CD14-positive monocyte (primary cell): ENCODE measurements at places on chromosomes 6 and 20. TPM values are rescaled to one million over a fixed set of nuclear protein-coding genes. Genes with fewer than 3 reads are reported as not detected.

The HLA-DRB5 gene
- 394 TPM for polyA plus RNA-seq

DNA sequence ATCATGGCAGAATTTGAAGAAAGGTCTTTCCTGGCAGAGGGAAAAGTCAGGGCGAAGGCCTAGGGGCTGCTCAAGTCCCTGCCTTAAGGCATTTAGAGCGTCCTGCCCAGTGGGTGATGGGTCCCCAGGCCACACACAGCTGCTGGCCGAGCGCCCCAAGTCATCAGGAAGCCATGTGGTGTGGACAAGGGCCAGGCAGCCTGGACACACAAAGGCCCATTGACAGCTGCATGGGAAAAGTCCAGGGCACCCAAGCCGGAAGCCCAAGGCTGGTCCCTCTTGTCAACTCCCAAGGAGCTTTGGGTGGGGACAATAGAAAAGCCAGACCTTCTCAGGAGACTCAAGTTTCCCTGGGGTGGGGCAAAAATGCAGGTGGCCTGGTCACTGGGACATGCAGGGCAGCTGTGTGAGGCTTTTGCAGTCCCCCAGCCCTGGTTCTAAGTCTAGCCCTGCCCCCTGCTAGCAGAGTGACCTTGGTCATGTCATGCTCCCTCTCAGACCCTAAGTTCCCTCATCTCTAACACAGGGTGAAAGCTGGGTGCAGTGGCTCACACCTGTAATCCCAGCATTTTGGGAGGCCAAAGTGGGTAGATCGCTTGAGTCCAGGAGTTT lies 44.3 kb upstream of the PTGIS start:
- no peak for DNase-seq

GRCh38 chr6:107235007-107235406 lies 119.7 kb upstream of the BEND3 start:
- DNase-seq = no peak

DNA sequence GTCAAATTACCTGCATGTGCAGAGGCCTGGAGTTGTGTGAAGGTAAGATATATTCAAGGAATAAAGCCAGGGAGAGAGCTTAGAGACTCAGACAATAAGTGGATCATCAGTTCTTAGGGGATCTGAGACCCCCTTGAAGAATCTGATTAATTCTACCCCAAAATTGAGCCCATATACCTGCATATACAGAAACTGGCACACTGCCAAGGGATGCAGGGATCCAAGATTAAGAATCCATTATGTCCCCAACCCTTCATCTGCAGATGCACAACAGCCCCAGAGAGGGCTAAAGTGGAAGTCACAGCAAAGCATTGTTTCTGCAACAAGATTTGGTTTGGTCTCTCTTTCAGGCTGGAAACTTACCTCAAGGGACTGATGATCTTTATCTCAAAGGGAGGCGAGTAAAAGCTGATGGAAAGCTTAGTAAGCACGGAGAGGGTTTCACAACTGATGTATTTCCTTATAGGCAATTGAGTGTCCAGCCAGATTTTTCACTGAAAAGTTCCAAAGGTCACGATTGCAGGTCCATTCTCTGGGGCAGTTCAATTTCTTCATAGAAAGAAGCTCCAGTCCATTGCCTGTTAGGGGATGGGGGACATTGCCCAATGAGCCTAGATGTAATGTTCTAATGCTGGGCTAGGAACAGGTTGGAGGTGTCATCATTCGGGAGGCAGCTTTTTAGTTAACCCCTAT lies 20.9 kb upstream of the STK35 start:
- DNase-seq = no peak

DNA sequence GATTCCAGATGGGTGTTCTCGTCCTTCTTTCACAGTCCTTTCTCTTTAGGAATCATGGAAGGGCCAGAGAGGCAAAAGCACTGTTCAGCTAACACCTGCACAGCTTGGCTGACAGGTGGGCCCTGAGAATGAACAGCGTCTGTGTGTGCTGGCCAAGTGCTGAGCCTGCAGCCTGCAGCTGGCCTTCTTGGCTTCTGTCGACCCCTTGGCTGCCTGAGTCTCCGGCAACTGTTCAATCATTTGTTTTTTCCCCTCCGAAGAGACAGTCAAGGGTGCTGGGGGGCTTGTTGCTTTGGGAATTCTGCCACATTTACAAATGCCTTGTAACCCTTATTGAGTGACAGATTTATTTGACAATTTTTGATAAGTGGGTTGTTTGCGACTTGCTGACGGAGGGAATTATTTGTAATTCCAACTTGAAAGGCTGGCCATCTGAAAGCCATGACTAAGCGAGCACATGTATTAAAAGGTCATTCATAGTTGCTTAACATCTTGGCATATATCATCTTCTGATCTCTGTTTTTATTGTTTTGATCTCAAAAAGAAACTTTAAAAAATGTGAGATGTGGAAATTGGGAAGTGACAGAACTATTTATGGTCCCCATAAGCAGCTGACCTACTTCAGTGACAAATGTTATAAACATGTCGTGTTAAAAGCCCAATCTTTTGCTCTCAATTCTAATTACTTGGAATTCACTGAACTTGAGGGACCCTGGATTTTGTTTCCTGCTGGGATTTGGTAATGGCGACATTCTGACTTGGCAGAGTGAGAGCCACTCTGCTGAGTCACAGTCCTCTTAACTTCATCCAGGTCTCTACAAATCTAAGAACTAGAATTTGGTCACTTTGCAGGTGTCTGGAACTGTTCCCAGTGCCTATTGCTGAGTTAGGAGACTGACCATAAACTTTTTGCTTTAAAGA lies 41.9 kb upstream of the FERMT1 start:
- DNase-seq = no peak

The CST5 gene
- not detected for polyA plus RNA-seq

GRCh38 chr20:57596998-57597939 lies 23.0 kb downstream of the ZBP1 start:
- peak; percentile 58 for DNase-seq

DNA sequence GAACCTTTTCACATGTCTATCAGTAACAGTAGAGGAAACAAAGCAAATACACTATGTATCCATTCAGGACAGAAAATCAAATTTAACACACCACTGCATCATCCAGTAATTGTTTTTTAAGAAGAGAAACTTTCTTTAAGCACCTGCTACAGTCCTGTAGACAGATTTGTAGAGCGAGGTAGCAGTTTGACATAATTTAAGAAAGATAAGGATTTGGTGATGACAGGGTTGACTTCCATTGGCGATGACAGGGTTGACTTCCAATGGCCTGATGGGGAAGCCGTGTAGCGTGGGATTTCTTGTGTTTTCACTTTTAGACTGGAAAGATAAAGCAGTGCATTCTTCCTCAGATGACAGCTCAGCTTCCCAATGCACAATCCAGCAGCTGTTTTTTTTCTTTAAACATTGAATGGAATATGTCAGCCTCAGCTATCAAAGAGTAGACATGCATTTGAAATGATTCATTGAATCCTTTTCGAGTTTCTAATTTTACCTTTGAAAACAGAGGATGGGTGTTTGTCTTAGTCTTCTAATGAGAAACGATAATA lies 68.5 kb downstream of the ECT2L start:
- no peak for DNase-seq

The STMND1 gene
- polyA plus RNA-seq = not detected

The OOEP gene
- polyA plus RNA-seq = not detected in 2 replicates

DNA sequence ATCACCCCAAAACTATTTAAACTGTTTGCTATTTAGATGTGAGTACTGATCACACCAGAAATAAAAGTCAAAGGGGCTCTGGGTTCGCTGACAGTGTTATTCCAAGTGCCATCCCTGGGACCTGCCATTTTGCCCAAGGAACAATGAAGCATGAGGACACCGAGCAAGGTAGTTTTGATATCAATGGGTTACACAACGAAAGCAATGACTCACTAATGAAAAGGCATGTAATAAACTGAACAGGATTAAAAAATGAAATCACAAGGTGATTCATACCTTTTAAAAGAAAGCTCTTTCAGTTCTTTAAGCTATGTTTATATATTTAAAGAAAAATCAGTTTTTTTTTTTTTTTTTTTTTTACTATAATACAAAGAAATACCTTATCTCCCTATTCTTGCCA lies 102.0 kb downstream of the HS3ST5 start:
- no peak for DNase-seq

- no peak for DNase-seq
Measured at GRCh38 chr20:6848041-6848440, 80.6 kb downstream of the BMP2 start.

The SLC12A5 gene
- polyA plus RNA-seq = not detected

DNA sequence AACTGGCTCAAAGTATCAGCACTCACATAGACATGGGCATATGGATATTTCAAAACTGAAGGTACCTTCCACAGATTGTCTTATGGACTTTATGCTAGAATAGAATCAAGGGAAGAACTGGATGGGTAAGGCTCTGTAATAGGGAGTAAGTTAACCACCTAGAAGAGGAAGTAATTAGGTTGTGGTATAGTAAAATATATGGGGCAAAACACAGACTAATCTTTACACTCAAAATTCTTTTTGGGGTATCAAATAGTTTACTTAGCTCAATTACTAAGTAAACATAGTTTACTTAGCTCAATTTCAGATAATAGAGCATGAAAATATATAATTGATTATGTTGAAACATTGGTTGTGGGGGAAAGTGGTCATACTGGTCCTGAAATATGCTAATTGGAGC lies 94.2 kb upstream of the ATXN1 start:
- DNase-seq = no peak

The PDYN gene
- polyA plus RNA-seq = not detected

The AGER gene
- polyA plus RNA-seq = 0.60 TPM

DNA sequence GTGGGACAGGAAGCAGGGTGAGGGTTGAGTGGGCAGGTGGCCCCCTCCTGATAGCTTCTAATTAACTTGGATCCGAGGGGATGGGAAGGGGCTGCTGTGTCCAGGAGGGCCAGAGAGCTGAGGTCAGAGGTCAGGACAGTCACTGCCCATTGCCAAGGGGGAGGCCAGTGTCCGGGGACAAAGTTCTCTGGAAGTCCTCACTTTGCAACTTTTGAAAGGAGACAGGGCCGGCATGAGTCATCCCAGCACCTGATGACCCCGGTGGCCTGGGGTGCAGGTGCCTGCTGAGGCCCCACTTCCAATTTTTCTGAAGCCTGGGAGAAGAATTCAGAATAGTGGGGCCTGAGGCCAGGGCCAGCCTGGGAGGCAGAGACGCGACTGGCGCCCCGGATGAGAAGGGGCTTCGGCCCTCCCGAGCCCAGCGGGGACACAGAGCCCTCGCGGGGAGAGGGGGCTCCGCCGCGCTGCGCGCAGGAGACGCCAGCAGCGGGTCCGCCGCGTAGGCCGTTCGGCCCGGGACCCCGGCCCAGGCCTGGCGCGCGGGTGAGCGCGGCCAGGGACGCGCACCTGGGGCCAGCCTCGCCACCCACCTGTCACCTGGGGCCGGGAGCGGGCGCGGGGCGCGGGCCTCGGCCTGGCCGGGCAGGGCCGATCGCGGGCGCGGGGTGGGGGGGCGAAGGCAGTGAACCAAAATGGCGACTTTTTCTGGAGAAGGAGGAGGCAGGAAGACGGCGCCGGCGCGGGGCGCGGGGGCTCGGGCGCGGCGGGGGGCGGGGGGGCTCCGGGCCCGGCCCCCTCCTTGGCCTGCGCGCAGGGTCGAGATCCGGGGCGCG lies 586 bp downstream of the ZNF512B start:
- DNase-seq = peak; percentile 34

GRCh38 chr6:51608932-51609331 lies 478.5 kb downstream of the PKHD1 start:
- DNase-seq = no peak

The SNX3 gene
- polyA plus RNA-seq = 394 TPM

DNA sequence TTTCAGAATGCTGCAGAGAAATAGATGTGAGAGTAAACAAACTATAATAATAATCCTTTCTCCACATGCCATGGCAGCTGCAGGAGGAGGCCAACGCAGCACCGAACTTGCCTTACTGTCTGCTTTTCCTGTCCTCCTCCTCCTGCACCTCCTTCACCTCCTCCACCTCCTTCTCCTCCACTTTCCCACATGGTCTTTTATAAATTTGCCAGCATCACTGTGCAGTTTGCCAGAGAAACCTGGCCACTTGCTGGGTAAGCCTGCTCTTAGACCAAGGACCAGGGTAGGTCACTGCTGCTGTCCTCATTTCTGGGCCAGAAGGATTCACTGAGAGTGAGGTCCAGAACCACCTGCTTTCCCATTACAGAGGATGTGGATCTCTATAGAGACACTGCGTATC lies 8.7 kb downstream of the SGK1 start:
- DNase-seq = no peak

The SPATS1 gene
- polyA plus RNA-seq = not detected in 2 replicates

DNA sequence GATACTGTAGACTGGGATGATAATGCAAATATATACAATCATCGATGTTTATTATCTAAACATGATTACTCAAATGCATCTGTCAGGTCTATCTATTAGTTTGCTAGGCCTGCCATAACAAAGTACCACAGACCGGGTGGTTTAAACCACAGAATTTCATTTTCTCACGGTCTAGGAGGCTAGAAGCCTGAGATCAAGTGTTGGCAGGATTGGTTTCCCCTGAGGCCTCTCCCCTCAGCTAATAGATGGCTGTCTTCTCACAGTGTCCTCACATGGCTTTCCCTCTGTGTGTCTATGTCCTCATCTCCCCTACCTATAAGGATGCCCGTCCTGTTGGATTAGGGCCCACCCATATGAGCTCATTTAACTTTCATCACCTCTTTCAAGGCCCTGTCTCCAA lies 512.6 kb upstream of the SLC35B3 start:
- DNase-seq = no peak

GRCh38 chr6:55778705-55779104 lies 96.7 kb downstream of the BMP5 start:
- DNase-seq = no peak

GRCh38 chr20:23024701-23025100 lies 10.4 kb upstream of the SSTR4 start:
- no peak for DNase-seq

DNA sequence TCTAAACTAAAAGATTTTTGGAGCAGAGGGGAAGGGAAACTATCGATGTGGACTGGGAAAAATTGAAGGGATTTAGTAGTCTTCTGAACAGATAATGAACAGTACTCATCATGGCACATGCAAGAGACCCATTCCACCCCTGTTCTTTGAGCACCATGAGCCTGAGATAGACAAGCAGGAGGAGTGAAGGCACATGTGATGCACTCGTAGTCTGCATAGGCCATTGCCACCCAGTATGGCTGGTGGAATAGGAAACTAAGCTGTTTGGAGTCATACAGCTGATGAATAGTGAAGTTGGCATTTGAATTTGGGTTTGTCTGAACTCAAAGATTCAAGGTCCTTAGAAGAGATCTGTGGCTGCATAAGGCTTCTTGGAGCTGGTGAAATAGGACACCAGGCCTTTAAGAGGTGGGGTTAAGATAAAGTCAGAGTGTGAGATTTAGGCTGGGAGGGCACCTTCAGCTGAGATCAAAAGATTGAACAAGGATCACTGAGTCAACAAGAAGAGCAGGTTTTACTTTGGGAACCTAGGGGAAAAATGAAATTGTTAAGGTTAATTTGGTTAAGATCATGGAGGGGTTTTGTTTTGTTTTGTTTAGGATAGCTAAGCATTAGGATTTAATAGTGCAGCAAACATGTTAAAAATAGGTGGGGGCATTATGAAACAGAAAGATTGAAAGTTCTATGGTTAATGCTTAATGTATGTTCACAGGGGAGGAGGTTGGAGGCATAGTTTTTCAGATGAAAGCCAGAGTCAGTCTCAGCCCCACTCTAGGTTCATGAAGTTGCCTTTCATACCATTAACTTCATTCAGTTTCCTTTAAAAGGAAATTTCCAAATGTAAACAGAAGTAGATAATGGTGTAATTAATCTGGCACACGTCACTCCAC lies 148.8 kb downstream of the ARID1B start:
- no peak for DNase-seq
